ENCODE measurements at places on chromosomes 7 and 10.

DNA sequence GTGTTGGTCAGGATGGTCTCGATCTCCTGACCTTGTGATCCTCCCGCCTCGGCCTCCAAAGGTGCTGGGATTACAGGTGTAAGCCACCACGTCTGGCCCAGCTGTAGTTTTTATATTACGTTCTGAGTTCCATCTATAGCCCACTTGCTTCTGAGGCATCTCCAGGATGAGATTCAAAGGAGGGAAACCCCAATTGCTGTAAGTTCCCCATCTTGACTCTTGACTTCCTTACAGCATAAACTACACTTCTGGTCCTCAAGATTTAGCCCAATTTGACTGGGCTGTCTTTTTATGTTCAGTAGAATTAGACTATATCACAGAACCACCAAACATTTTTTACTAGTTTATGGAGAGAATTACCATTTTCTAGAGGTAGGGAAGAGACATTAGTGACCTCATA, 44.3 kb downstream of the CCM2 start:
- peaks cover 10% of the 10 kb centered on the region for H3K36me3 ChIP-seq
- H3K27me3 ChIP-seq = no peaks in the 10 kb centered on the region
- H3K27ac ChIP-seq = no peak overlapping the region
- no peaks in the 10 kb centered on the region for H3K4me1 ChIP-seq

DNA sequence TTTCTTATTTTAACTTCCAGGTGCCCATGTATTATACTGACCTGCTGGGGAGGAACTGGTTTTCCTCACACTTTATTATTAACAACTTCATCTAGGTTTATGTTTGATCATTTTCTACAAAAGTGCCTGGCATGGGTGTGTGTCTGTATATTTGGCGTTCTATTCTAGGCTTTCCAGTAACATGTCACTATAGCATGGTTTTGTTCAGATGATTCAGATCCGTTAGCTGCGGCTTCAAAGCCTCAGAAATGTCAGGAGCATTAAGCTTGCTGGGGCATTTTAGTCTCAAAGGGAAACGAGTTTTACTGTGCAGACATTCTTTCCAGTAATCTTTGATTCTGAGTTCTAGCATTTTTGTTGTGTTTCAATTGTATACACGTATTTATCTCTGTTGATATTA, 2.3 kb downstream of the INPP5A start:
- no peaks in the 10 kb centered on the region for H3K27me3 ChIP-seq
- no peaks in the 10 kb centered on the region for H3K36me3 ChIP-seq
- H3K4me1 ChIP-seq = no peaks in the 10 kb centered on the region
- no peak overlapping the region for H3K4me3 ChIP-seq

DNA sequence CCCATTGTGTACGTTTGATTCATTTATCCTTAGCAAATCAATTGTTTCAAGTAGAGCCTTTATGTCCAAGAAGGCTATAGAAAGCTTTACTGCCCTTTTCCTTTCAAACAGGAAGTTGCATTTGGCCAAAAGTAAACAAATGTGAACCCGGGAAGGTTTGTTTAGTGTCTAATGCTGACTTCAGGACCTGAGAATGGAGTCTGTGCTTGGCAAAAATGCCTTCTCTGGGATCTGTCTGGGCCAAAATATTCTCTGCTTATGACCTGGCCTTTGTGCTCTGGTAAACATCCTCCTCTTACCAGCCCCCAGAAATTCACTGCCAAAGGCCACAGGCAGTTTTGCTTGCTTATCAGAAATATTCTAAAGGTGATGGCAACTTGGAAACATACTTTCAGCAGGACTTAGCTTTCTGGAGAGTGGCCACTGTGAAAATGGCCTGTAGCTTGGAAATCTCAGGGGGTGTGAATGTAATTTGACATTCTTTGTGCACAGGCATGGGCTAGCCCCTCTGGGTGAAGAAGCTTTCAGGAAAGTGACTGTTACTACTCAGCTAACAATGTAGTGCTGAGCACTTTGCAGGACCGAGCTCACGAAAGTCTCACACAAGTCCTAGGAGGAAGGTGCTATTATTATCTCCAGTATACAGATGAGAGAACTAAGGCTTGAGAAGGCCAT, 199.5 kb downstream of the PTEN start:
- H3K36me3 ChIP-seq = no peaks in the 10 kb centered on the region
- no peak for DNase-seq
- peaks cover 49% of the 10 kb centered on the region for H3K4me1 ChIP-seq
- H3K27me3 ChIP-seq = no peaks in the 10 kb centered on the region
- peak overlapping the region; percentile 60 for H3K27ac ChIP-seq

GRCh38 chr10:124066126-124066700, 27.2 kb downstream of the CHST15 start:
- peak overlapping the region; percentile 97 for H3K27ac ChIP-seq
- no peaks in the 10 kb centered on the region for H3K36me3 ChIP-seq
- H3K27me3 ChIP-seq = no peaks in the 10 kb centered on the region
- H3K4me3 ChIP-seq = peak overlapping the region; percentile 18

GRCh38 chr10:61481597-61481996, 28.4 kb upstream of the TMEM26 start:
- no peak for DNase-seq
- no peaks in the 10 kb centered on the region for H3K4me1 ChIP-seq
- no peaks in the 10 kb centered on the region for H3K36me3 ChIP-seq

DNA sequence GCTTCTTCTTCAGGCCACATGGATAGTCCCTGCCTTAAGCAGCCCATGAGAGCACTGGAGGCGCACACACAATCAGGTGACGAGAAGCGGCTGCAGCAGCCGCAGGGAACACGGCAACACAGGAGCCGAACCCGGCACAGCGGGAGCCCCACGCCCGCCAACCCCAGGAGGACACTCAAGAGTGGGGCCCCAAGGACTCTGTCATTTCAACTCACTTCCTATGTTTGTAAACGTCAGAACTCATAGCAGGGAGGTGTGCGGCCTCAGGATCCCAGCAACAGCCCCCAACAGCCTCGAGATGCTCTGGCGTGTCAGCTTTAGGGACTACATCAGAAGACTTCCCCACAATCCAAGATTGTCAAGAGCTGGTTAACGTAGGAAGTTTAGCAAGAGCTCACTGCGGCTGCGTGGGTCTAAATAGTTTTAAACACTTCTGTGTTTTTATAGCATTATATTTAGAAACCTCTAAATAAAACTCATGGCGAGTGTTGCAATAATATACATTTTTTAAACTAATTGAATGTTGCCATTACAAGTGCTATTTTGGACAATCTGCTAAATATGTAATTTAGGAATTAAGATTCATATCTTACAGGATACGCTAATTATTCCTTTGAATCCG, 123.4 kb downstream of the MAD1L1 start:
- no peaks in the 10 kb centered on the region for H3K36me3 ChIP-seq
- H3K4me3 ChIP-seq = no peak overlapping the region
- no peak for DNase-seq
- H3K27ac ChIP-seq = no peak overlapping the region
- no peaks in the 10 kb centered on the region for H3K4me1 ChIP-seq

DNA sequence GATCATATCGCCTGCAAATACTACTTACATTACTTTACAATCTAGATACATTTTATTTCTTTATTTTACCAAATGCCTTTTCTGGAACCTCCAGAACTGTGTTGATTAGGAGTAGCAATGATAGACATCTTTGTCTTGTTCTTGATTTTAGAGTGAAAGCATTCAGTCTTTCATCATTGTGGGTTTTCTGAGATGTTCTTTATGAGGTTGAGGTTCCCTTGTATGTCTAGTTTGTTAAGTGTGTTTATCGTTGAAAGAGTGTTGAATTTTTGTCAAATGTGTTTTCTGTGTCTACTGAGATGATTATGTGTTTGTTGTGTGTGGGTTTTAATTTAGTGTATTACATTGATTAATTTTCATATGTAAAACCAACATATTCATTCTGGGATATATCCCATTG, 17.1 kb downstream of the SEPTIN7 start:
- no peaks in the 10 kb centered on the region for H3K27me3 ChIP-seq
- DNase-seq = no peak
- peaks cover 17% of the 10 kb centered on the region for H3K4me1 ChIP-seq
- H3K27ac ChIP-seq = no peak overlapping the region
- no peaks in the 10 kb centered on the region for H3K36me3 ChIP-seq

- H3K27ac ChIP-seq = no peak overlapping the region
- peaks cover 21% of the 10 kb centered on the region for H3K4me1 ChIP-seq
- DNase-seq = no peak
- no peaks in the 10 kb centered on the region for H3K27me3 ChIP-seq
These were observed 89.7 kb upstream of the RPA3 start for GRCh38 chr7:7808156-7808555.

DNA sequence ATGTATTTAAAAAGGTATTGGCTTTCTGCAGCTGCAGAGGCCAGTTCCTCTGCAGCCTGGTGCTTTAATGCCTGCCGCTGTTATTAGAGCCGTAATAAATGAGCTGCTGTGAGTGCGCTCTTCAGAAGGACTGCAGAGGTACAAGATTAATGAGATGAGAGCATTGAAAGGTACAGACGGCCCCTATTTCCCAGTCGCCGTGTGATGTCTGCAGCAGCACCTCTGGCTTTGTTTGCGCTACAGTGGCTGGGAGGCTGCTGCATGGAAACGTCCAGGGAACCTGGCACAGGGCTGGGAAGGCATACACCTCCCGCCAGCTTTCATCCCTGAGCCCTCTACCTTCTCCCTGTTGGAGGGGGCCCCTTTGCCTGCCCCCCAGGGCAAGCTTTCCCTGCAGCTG, 383.8 kb upstream of the ZMIZ1 start:
- no peak overlapping the region for H3K4me3 ChIP-seq
- H3K27ac ChIP-seq = no peak overlapping the region
- no peaks in the 10 kb centered on the region for H3K27me3 ChIP-seq
- no peaks in the 10 kb centered on the region for H3K36me3 ChIP-seq

- peaks cover 10% of the 10 kb centered on the region for H3K4me1 ChIP-seq
- DNase-seq = no peak
- no peak overlapping the region for H3K27ac ChIP-seq
- no peaks in the 10 kb centered on the region for H3K27me3 ChIP-seq
These were observed 14.4 kb downstream of the MYO1G start for GRCh38 chr7:44964384-44964830.

GRCh38 chr10:13871776-13872175, 285.0 kb downstream of the PRPF18 start:
- H3K36me3 ChIP-seq = no peaks in the 10 kb centered on the region
- H3K27me3 ChIP-seq = no peaks in the 10 kb centered on the region
- no peak overlapping the region for H3K27ac ChIP-seq
- H3K4me1 ChIP-seq = no peaks in the 10 kb centered on the region

- no peaks in the 10 kb centered on the region for H3K36me3 ChIP-seq
- H3K27me3 ChIP-seq = peaks cover 25% of the 10 kb centered on the region
- no peak for DNase-seq
- no peak overlapping the region for H3K4me3 ChIP-seq
- H3K4me1 ChIP-seq = no peaks in the 10 kb centered on the region
These were observed 47.2 kb downstream of the PYROXD2 start for GRCh38 chr10:98367604-98368451.

DNA sequence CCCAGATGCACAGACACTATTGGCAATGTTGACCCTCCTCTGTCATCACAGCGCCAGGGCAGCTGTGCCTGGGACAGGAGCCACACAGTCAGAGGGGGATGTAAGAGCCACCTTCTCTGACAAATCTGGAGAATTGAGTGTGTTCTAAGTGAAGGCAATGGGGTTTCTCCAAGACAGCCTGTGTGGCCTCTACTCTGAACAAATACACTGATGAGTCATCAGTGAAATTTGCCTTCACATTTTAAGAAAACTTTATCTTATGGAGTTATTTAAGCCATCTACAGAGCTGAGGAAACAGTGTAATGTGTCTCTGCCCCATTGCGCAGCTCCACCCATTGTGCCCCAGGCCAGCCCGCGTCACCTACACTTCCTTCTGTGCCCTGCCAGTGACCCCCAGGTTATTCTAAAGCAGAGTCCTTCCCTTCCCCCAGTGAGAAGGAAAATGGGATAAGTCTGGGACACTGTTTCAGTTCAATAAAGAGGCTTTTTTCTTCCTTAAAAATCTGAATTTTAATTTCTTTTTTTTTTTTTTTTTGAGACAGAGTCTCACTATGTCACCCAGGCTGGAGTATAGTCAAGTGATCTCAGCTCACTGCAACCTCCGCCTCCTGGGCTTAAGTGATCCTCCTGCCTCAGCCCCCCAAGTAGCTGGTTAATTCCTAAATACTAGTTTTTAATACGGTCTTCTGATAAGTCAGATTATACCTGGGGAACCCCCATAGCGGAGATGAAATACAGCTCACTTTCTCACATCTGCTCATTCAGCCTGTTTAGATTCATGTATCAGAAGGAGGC, 21.8 kb downstream of the AKR1E2 start:
- DNase-seq = no peak
- H3K4me1 ChIP-seq = 0 out of 2 replicates have a peak, but pooled peaks cover 4% of the 10 kb centered on the region
- H3K36me3 ChIP-seq = no peaks in the 10 kb centered on the region
- H3K27me3 ChIP-seq = no peaks in the 10 kb centered on the region
- no peak overlapping the region for H3K27ac ChIP-seq

DNA sequence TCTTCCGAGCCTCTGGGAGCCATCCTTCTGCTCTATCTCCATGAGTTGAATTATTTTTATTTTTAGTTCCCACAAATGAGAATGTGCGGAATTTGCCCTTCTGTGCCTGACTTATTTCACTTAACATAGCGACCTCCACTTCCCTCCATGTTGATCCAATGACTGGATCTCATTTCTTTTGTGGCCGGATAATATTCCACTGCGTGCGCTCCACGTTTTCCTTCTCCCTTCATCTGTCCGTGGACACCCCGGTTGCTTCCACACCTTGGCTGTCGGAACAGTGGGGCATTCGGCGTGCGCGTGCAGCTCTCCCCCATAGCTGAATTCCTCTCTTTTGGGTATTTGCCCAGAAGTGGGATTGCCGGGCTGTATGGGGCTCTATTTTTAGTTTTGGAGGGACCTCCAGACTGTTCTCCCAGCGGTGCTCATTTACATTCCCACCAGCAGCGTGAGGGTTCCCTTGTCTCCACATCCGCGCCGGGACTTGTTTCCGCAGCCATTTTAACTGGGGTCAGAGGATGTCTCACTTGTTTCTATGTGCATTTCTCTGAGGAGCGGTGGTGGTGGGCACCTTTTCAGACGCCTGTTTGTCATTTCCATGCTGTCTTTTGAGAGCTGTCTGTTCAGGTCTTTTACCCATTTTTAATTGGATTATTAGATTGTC, 51.0 kb upstream of the SUN1 start:
- H3K36me3 ChIP-seq = peaks cover 4% of the 10 kb centered on the region
- H3K27ac ChIP-seq = no peak overlapping the region
- no peak overlapping the region for H3K4me3 ChIP-seq
- no peak for DNase-seq
- no peaks in the 10 kb centered on the region for H3K4me1 ChIP-seq

- no peaks in the 10 kb centered on the region for H3K36me3 ChIP-seq
- H3K4me3 ChIP-seq = no peak overlapping the region
- no peak for DNase-seq
These were observed 1.2 kb downstream of the CYP2E1 start for GRCh38 chr10:133528296-133528844.

- no peaks in the 10 kb centered on the region for H3K36me3 ChIP-seq
- H3K27ac ChIP-seq = no peak overlapping the region
- DNase-seq = no peak
- H3K4me1 ChIP-seq = no peaks in the 10 kb centered on the region
- peaks cover 15% of the 10 kb centered on the region for H3K27me3 ChIP-seq
- H3K4me3 ChIP-seq = no peak overlapping the region
These were observed 10.9 kb upstream of the ZFAND2A start for GRCh38 chr7:1170741-1171501.

GRCh38 chr10:62037166-62037831, 135.8 kb downstream of the ARID5B start:
- peaks cover 43% of the 10 kb centered on the region for H3K4me1 ChIP-seq
- no peak overlapping the region for H3K27ac ChIP-seq
- H3K4me3 ChIP-seq = no peak overlapping the region
- H3K36me3 ChIP-seq = no peaks in the 10 kb centered on the region
- no peaks in the 10 kb centered on the region for H3K27me3 ChIP-seq
- DNase-seq = no peak

All from MM.1S (cell line).